HuH-7.5 (cell line): ENCODE measurements at places on chromosomes 5 and 9.
A peak's percentile ranks its signal among the peaks of the same experiment; 100 is the strongest.

DNA sequence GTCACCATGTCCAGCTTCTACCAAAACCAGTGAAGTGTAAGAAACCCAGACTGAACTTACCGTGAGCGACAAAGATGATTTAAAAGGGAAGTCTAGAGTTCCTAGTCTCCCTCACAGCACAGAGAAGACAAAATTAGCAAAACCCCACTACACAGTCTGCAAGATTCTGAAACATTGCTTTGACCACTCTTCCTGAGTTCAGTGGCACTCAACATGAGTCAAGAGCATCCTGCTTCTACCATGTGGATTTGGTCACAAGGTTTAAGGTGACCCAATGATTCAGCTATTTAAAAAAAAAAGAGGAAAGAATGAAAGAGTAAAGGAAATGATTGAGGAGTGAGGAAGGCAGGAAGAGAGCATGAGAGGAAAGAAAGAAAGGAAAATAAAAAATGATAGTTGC is 19.8 kb downstream of the IL7R start:
- no peak for DNase-seq

- DNase-seq = no peak
Observed at GRCh38 chr5:175472378-175472777, 6.0 kb upstream of the SFXN1 start.

- DNase-seq = no peak
Observed at GRCh38 chr5:80796846-80797245, 142.1 kb upstream of the DHFR start.

DNA sequence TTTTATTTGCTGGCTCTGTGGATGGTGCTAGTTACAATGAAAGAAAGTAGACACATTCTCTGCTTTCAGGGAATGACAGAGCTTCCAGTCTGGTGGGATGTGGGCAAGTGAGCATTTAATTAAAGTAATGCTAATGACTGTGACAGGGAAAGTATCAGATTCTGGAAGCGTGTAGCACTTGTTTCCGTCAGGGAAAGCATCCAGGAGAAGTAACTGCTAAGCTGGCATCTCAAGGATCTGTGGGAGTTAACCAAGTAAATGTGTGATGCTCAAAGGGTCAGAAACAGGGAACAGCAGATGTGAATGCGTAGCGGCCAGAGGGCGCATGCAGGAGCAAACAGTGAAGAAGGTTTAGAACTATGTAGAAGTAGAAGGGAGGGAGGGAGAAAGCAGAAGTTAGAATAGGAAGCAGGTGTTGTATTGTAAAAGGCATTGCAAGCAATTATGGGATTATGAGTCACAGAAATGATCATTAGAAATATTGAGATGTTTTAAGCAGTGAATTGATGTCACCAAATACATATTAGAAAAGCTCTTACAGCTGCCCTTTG is 12.2 kb downstream of the KLHL9 start:
- no peak for DNase-seq

- DNase-seq = no peak
Observed at GRCh38 chr5:80935811-80936385, 24.3 kb upstream of the RASGRF2 start.

- no peak for DNase-seq
Observed at GRCh38 chr5:17355586-17356346, 138.3 kb downstream of the BASP1 start.

DNA sequence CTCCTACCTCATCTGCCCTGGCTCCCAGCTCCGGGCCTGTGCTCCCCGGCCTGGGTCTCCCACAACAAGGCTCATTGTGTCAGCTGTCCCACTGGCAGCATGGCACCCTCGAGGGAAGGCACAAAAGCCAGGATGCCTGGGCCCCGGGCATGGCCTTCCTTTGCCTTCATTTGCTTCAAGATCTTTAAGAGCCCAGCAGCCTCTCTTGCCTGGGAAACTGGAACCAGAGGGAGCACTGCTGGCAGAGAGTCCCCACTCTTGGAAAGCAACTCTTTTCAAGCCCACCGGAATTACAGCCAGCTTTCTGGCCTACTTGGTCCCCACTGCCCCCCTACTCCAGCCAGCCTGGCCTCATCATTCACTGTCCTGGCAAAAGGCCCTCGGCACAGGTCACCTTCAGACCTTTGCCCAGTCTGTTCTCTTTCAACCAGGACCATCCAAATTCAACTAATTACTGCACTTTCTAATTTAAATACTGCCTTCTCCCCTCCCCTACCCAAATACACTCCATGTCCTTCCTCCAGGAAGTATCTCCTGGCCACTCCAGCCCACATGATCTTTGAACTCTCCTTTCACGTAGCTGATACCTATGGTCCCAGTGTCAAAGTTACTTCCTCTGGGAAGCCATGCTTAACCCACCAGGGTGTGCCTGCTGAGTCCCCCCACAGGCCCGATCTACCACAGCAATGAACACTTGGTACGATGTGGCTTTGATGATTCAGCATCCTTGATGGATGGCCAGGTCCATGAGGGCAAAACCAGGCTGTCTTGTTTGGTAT is 8.9 kb downstream of the ZER1 start:
- DNase-seq = no peak

GRCh38 chr5:88881571-88881971 is 1.4 kb downstream of the MEF2C start:
- no peak for DNase-seq

GRCh38 chr9:114688909-114689610 is 7.1 kb upstream of the TEX48 start:
- DNase-seq = no peak

GRCh38 chr9:18910435-18910834 is 122.6 kb downstream of the SAXO1 start:
- DNase-seq = no peak

DNA sequence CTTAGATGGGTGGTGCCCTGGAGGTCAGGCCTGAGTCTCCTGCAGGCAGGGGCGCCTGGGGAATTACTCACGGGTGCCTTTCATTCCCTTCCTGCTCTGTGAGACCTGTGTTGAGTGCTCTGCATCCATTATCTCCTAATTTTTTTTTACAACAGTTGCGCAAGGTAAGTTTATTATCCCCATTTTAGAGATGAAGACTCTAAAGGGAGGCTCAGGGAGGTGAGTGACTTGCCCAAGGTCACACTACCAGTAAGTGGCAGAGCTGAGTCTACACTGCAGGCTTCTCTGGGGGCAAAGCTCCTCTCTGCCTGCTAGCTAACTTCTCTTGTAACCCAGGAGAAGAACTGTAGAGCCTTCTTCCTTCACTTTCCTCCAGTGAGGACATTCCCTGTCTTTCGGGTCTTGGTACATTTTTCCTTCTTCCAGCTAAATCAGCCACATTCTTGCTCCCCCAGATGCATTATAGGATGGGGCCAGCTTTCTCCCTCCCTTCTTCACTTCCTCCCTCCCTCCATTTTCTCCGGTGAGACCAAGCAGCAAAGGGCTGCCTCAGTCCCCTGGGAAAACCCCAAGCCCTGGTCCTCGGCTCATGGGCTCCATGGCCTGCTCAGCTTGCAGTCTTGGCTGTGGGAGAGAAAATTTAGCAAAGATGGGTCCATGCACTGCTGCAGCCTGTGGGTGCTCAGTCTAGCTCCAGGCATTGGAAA is 1.8 kb downstream of the PRR7 start:
- DNase-seq = no peak

DNA sequence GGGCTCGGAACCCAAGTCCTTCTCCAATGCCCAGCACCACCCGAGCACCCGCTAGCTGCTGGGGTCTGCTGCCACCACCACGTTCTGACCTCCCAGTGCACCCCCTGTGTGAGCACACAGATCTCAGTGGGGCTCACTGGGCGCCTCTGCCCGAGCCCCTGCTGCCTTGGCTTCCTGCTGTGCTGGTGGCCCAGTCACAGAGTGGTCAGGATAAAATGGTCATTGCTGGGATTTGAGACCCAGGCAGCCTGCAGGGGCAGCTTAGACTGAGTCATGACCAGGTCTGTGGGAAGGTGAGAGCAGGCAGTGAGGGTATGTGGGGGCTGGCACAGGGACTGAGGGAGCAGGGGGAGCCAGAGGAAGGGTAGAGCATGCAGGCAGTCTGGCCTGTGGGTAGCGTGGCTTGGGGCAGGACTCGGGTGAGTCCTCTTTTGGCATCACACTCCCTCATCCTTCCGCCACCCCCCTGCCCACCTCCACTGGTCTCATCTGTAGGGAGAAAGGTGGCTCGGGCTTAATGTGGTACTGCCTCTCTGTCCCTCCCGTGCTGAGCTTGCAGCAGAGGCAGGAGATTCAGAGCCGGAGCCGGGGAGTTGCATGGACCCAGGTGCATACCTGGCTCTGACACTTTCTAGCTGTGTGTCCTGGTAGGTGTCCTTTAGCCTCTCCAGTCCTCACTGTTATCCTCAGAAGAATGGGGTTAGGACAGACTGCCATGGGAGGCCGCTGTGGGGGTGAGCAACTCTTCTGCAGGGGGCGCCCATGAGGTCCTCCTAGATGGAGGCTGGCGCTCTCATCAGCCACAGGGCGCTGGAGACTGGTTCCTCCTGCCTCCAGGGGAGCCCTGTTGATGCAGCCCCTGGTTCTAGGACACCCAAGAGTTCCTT is 32.1 kb downstream of the USP20 start:
- no peak for DNase-seq

GRCh38 chr5:83157163-83157562 is 79.8 kb downstream of the XRCC4 start:
- no peak for DNase-seq

GRCh38 chr5:114223866-114224265 is 138.0 kb upstream of the KCNN2 start:
- DNase-seq = no peak

DNA sequence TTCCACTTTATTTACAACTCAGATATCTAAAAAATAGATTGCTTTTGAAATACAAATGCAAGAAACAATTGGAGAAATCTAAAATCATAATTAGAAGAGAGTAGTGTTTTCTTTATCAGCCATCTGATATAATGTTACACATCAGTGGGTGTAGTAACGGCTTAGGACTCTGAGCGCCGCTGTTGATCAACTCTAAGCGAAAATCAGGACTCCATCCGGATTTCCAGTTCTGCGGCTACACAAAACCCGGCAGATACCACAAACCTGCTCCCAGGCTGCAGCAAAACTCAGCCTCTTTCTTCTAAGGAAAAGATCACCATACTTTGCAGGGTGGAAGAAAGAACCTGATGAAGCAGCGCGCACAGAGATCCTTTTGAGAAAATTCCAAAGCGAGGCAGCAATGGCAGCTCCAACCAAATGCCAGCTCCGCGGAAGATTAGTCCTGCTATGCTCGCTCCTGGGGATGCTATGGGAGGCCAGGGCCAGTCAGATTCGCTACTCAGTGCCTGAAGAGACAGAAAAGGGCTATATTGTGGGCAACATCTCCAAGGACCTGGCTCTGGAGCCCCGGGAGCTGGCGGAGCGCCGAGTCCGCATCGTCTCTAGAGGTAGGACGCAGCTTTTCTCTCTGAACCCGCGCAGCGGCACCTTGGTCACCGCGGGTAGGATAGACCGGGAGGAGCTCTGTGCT is at the start of gene PCDHGA9:
Gene PCDHGA9, plus strand, starts transcription at position 226 of the 691 bp plus-strand sequence. Its CDS starts 175 bp downstream, at position 401.
- no peak for DNase-seq

DNA sequence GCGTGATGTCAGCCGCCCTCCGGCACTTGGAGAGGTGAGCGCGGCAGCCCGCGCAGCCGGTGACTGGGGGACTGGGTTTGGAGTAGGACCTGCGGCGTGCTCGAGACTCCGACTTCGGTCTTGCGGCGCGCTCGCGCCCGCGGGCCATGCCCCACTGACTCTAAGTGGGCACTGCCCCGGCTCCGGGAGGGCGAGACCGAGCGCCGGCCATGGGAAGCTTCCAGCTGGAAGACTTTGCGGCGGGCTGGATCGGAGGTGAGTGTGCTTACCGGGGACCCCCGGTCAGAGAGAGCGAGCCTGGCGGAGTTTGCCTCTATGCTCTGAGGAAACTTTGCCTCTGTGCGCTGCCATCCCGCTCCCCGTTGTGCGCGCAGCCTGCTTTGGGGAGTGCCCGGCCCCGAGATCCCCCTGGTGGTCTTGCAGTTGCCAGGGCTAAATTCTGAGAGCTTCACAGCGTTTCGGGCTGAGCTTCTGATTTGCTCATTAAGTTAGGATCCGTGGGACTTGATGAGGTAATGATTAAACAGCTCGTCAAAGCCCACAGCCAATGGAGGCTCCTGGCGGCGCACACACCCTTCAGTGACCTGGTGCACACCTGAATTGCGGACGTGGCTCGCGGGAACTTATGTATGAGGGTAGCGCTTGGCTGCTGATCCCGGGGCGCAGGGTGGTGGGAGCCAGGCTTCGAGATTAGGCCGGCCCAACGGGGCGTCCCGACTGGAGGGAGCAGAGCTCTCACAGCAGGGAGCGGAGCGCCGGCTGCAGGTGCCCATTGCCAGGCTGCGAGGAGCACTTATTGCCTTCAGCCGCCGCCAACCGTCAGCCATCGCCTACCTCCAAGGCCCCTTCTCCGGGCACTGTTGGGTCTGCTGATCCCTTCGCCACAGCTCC is at the start of gene SLC25A48:
Gene SLC25A48, plus strand, starts transcription at position 25 of the 891 bp plus-strand sequence. Its CDS starts 185 bp downstream, at position 210.
- DNase-seq = peak; percentile 74

- DNase-seq = no peak
Observed at GRCh38 chr9:123561046-123561445, 205.0 kb downstream of the CRB2 start.

DNA sequence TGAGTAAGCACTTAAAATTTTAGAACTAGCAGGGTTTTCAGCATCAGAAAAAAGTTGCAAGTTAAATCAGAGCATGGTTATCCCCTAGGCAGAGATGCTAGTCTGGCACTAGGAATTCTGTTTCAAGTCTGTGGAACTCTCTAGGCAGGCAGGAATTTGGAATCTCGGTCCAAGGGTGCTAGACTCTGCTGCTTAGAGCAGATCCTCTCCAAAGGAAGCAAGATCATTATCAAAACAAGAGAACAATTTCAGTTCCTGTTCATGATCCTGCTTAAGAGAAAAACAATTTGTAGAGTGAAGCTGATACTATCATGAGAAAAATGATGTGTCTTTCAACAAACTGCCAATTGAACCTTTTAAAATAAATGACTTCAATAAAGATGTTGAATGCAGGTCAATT is 420.7 kb downstream of the KIF4B start:
- no peak for DNase-seq

DNA sequence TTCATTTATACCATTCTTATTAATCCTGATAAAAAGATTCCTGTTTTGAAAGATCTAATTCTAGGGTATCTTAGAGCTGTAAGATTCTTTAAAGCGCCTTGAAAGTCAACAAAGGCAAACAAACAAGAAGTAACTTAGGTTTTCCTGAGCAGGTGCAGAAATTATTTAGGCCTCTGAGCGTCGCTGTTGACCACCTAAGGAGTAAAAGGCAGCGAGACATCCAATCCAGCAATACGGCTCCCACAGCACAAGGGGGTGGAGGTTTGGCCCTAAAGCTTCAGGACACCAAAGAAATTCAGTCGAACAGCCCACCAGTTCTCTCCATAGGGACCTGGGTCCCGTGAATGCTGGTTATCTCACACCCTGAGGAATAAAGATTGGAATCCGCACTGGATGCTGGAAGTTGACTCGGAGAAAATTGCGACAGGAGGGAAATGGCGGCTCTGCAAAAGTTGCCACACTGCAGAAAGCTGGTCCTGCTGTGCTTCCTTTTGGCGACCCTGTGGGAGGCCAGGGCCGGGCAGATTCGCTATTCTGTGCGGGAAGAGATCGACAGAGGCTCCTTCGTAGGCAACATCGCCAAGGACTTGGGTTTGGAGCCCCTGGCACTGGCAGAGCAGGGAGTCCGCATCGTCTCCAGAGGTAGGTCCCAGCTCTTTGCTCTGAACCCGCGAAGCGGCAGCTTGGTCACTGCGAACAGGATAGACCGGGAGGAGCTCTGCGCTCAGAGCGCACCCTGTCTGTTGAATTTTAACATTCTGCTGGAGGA is at the start of gene PCDHGA2:
Gene PCDHGA2, plus strand, starts transcription at position 223 of the 769 bp plus-strand sequence.
- DNase-seq = peak; percentile 57
